ENCODE measurements at places on chromosomes 16 and 17.

DNA sequence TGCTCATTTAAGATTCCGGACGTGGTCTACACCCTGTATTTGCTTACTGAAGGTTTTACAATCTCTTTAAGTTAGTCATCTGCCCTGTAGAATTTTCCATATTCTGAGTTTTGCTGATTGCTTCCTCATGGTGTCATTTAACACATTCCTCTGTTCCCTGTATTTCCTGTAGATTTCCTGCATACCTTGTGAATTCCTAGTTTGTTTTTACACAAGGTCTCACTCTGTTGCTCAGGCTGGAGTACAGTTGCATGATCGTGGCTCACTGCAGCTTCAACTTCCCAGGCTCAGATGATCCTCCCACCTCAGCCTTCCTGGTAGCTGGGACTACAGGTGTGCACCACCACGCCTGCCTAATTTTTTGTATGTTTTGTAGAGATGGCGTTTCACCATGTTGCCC is 66.8 kb downstream of the CMIP start:
- DNase-seq, result no peak

- no peak for DNase-seq
Observed at GRCh38 chr17:14165616-14166015, 71.0 kb downstream of the CDRT15 start.

- DNase-seq, result no peak
Observed at GRCh38 chr16:46747777-46748651, at the start of gene MYLK3. Gene MYLK3 (minus strand): TSS chr16:46748344. CDS start chr16:46748193, 151 bp downstream.

GRCh38 chr16:1525871-1526607 is 7.4 kb upstream of the TMEM204 start:
- no peak for DNase-seq

GRCh38 chr16:12327971-12328726 is 351.6 kb downstream of the SNX29 start:
- DNase-seq, result no peak

- DNase-seq, result no peak
Observed at GRCh38 chr16:66634527-66635196, 30.2 kb downstream of the CMTM3 start.

- DNase-seq, result no peak
Observed at GRCh38 chr16:57823836-57824235, 21.5 kb upstream of the KIFC3 start.

GRCh38 chr17:55452139-55452790 is 30.6 kb upstream of the MMD start:
- DNase-seq, result peak; percentile 33

DNA sequence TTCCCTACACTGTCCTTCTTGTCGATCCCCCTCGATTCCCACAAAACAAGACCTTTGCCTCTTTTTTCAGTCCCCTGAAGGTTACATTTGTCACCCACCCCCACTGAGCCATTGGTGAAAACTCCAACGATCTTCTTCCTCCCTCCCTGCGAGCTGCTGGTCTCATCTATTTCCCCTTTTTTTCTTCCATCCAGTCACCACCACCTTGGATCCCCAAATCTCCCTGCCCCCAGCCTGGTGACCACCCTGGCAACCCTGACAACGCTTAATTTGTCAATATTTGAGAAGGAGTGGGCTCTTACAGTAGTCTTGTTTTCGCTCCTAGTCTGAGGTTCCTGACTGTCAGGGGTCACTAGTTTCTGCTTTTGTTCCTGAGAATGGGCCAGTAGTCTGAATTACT is 62.9 kb downstream of the SMPD3 start:
- DNase-seq, result no peak

GRCh38 chr17:82089723-82090548 is 8.1 kb downstream of the FASN start:
- DNase-seq, result no peak

- peak; percentile 79 for DNase-seq
Observed at GRCh38 chr16:57802341-57803133, at the start of gene KIFC3. Gene KIFC3 (minus strand): TSS chr16:57802491. CDS start chr16:57798243, 4,248 bp downstream.

GRCh38 chr17:40432864-40433528 is 10.3 kb upstream of the IGFBP4 start:
- DNase-seq, result no peak

GRCh38 chr16:81651758-81652718 is 127.1 kb upstream of the PLCG2 start:
- no peak for DNase-seq

DNA sequence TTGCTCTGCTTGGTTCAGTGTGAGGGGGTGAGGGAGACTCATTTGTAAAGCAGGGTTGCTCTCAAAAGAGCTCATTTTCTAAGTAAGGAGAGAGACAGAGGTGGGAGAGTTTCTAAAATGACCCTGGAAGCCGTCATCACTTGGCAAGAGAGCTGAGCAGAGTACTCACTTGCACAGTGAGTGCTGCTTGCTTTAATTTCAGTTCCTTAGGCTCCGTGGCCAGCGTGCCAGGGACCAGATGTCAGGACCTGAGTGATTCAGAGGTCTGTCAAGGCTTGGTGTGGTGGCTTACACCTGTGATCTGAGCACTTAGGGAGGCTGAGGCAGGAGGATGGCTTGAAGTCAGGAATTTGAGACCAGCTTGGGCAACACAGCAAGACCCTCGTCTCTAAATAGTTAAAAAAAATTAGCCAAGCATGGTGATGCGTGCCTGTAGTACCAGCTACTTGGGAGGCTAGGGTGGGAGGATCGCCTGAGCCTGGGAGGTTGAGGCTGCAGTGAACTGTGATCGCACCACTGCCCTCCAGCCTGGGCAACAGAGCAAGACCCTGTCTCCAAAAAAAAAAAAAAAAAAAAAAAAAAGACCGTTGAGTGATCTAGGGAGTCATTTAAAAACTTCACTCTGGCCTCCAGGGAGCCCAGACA is 10.7 kb downstream of the ZNF205 start:
- DNase-seq, result no peak

DNA sequence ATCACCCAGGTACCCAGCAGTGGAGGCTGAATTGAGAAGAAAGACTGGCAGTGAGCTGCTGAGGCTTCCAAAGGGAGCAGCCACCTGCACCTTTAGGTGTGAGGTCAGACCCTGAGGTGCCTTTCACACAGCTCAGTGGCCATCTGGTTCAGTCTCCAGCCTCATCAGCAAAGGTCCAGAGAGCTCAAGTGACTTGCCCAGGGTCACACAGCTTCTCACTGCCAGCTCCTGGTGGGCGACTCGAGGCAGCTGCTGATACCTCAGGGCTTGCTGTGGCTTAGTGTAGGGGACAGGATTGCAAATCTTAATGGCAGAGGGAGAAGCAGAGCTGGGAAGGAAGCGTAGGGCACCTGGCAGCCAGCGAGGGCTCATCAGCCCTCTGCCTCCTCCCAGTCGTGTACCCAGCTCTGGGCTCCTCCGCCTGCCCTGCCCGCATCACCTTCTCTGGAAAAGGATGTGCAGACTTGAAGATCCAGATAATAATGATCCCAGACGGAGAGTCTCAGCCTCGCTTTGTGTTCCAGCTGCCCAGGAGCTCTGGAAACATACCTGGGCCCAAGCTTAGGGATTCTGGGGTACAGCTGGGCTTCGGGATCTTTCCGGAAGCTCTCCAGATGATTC is 165.3 kb upstream of the GSE1 start:
- no peak for DNase-seq

GRCh38 chr16:1009358-1010150 is 28.0 kb downstream of the SOX8 start:
- no peak for DNase-seq
